ENCODE measurements at places on chromosomes 5 and 9. TPM values are rescaled to one million over a fixed set of nuclear protein-coding genes. Genes with fewer than 3 reads are reported as not detected.

ARL10 gene
- 15.0 TPM for total RNA-seq

GRCh38 chr5:177431317-177432142 is 5.1 kb downstream of the GRK6 start:
- DNase-seq = peak; percentile 61

GRCh38 chr9:127064335-127064734 is 58.1 kb downstream of the ANGPTL2 start:
- DNase-seq = no peak

GRCh38 chr5:33184367-33184766 is 256.4 kb upstream of the TARS1 start:
- DNase-seq = no peak

DNA sequence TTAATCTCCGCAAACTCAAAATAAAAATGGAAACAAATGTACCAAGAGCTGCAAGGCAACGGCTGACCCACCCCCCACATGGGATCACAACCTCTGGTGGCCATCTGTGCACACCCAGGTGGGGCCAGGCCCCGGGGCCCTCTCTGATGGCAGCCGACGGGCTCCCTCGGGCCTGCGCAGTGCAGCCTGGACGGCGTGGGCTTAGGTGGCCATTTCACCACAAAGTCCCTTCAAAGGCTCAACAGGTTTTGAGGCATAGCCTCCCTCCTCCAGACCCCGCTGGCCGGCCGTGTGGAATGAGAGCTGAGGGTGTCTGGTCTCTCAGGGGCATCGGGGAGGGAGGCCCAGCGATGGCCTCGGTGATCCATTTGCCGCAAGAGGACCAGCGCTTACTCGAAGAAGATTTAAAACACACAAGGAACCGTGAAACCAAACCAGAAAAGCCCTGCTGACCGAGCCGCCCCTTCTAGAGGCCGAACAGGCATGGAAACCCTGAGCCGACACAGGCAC is 42.7 kb upstream of the CEP72 start:
- DNase-seq = no peak
